ENCODE measurements at places on chromosomes 6 and 20.
A peak's percentile ranks its signal among the peaks of the same experiment; 100 is the strongest.

GRCh38 chr6:132136981-132137380, 185.8 kb upstream of the CCN2 start:
- DNase-seq, result peak; percentile 53

GRCh38 chr6:47098570-47098993, 56.5 kb upstream of the ADGRF1 start:
- DNase-seq, result peak; percentile 97

GRCh38 chr6:42507195-42507594, 55.5 kb upstream of the TRERF1 start:
- no peak for DNase-seq

DNA sequence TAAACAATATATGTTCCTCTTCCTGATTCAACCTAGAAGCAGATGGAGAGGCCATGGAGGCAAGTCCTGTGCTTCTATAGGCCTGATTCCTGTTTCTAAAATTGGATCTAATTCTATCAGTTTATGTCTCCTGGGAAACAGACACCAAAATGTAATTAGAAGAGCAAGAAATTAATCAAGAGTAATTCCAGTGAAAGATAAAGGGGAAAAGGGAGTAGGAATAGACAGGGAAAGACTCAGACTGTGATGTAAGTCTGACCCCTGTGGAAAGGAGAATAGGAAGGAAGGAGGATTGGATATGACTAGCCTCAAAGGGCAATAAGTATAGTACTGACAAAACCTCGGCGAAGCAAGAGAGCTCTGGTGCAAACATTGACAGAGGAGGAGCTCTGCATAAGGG, 33.9 kb upstream of the FBXO30 start:
- no peak for DNase-seq

DNA sequence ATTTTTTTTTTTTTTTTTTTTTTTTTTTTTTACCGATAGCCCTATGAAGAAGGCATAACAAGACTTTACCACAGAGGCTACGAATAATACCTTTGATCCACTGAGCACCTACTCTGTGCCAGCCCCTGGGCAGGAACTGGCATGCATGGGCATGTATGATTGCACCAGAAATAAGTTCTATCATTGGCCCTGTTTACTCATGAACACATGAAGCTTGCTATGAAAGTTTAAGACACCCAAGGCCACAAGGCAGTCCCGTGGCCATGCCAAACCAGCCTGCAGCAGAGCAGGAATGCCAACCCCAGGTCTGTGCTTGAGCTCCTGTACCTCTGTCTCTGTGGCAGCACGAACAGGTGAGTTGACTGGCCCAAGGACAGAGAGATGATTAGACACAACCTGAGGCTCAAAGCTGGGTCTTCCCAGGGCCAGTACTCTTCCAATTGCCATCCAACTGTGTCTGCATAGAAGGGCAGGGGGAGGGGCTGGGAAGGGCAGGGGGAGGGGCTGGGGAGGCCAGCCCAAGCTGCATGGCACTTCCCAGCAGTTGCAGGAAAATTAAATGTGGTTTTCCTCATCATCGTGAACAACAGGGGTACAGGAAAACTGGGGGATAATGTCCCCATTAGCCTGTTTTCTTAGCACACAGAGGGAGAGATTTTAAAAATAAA, 63.5 kb downstream of the LRFN2 start:
- no peak for DNase-seq

- no peak for DNase-seq
Observed at GRCh38 chr6:110654096-110654820, 161.0 kb downstream of the CDK19 start.

DNA sequence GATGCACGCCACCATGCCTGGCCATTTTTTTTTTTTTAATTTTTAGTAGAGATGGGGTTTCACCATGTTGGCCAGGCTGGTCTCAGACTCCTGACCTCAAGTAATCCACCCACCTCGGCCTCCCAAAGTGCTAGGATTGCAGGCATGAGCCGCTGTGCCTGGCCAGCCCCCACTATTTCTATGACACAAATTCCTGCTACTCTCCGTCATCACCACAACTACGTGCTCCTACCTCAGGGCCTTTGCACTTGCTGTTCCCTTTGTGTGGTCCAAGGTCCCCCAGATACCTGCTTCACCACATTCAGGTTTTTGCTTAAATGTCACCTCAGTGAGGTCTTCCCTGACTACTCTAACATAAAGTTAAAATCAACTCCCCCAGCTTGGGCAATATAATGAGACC, 5.2 kb upstream of the CEBPB start:
- no peak for DNase-seq

GRCh38 chr6:132333639-132334520, 67.4 kb downstream of the MOXD1 start:
- peak; percentile 96 for DNase-seq

DNA sequence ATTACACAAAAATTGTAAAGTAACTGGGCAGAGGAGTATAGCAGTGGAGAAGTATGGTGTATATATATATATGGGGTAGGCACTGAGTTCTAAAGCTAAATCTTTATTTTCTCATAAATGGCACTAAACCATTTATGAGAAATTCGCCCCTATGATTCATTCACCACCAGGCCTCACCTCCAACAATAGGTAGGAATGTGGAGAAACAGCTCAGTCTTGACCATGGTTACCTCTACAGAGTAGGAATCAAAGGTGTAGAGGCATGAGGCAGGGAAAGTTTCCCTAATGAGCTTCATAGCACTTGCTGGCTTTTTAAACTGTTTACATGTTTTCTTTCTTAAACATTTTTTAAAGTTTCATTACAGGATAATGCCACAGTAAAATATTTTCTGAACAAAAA, 36.9 kb upstream of the SUMO4 start:
- no peak for DNase-seq

GRCh38 chr6:166779381-166779780, 152.3 kb upstream of the RPS6KA2 start:
- no peak for DNase-seq

DNA sequence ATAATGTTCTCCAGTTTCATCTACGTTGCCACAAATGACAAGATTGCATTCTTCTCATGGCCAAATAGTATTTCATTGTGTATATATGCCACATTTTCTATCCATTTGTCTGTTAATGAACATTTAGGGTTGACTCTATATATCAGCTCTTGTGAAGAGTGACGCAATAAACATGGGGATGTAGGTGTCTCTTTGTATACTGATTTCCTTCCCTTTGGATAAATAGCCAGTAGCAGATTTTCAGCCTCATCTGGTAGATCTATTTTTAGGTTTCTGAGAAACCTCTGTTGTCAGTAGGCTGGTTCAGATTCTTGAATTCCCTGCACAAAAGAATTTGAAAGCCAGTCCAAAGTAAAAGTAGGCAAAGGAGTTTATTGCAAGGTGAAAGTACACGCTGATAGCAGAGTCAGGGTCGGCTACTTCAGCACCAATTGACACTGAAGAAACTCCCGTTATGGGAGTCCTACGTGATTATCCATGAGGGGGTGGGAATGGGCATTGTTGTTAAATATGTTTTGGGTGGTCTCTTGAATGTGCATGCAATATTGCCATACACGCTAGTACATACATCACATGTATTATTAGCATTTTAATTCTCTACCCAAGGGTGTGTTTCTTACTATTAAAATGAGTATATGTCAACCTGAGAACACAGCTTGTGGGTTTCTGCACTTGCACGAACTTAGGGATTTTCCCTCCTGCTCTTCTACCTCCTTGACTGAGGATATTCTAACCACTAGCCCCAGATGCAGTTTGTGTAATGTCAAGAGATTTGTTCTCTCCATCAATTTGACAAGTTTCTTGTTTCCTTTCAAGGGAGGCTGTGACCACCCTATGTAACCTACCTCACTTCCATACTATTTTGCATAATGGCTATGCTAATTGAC, 14.4 kb upstream of the SLC17A2 start:
- no peak for DNase-seq

Measured in cardiac fibroblast (primary cell).